ENCODE measurements at places on chromosomes 3 and 15. TPM values are rescaled to one million over a fixed set of nuclear protein-coding genes. Genes with fewer than 3 reads are reported as not detected.

KLHL40 gene
- not detected for total RNA-seq

MEIS2 gene
- 0.35 TPM for total RNA-seq

CAMKV gene
- not detected for total RNA-seq

GHSR gene
- total RNA-seq = 0.63 TPM

KIF15 gene
- 0.80 TPM for total RNA-seq

DHFR2 gene
- total RNA-seq = 2.5 TPM

LIPC gene
- total RNA-seq = 5.3 TPM

CCDC51 gene
- 4.4 TPM for total RNA-seq

DLL4 gene
- total RNA-seq = 0.16 TPM

ITIH1 gene
- total RNA-seq = not detected

TMC3 gene
- total RNA-seq = not detected

SLC28A1 gene
- not detected for total RNA-seq

P2RY14 gene
- 0.93 TPM for total RNA-seq

FBXO40 gene
- total RNA-seq = not detected

NXPE3 gene
- total RNA-seq = 17.0 TPM

ATP13A5 gene
- not detected for total RNA-seq

RBM6 gene
- total RNA-seq = 193 TPM

AQP9 gene
- total RNA-seq = 2.4 TPM

XIRP1 gene
- total RNA-seq = 0.14 TPM

AEN gene
- 19.9 TPM for total RNA-seq

CCDC54 gene
- total RNA-seq = not detected

BCHE gene
- total RNA-seq = not detected

TTLL13 gene
- 2.2 TPM for total RNA-seq

XYLB gene
- total RNA-seq = 3.7 TPM

WDR93 gene
- 0.38 TPM for total RNA-seq

ZNF662 gene
- 1.7 TPM for total RNA-seq

CEMIP gene
- not detected for total RNA-seq

CISH gene
- 2.4 TPM for total RNA-seq

PLSCR2 gene
- not detected for total RNA-seq

ZNF860 gene
- total RNA-seq = 0.10 TPM

RAB7A gene
- 218 TPM for total RNA-seq

CHST13 gene
- 0.19 TPM for total RNA-seq

IGSF10 gene
- total RNA-seq = not detected

ST3GAL6 gene
- 3.7 TPM for total RNA-seq

GTPBP8 gene
- total RNA-seq = 28.6 TPM

UCN2 gene
- total RNA-seq = not detected
